ENCODE measurements at places on chromosomes 12 and 14.

DNA sequence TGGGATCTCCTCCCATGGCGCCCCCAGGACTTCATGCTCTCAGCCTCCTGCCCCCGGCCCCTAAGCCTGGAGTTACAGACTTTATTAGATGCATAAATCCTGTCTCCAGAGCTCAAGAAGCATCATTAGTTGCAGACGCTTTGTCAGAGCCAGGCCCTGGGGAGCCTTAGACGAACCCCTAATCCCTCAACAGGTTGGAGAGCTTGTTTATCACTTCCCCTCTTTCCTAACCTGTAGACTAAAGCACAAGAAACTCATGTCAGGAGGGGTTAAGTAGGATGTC, 260 bp upstream of the NPFF start:
- no peak for DNase-seq

GRCh38 chr12:98863167-98863566, 218.1 kb downstream of the APAF1 start:
- no peak for DNase-seq

DNA sequence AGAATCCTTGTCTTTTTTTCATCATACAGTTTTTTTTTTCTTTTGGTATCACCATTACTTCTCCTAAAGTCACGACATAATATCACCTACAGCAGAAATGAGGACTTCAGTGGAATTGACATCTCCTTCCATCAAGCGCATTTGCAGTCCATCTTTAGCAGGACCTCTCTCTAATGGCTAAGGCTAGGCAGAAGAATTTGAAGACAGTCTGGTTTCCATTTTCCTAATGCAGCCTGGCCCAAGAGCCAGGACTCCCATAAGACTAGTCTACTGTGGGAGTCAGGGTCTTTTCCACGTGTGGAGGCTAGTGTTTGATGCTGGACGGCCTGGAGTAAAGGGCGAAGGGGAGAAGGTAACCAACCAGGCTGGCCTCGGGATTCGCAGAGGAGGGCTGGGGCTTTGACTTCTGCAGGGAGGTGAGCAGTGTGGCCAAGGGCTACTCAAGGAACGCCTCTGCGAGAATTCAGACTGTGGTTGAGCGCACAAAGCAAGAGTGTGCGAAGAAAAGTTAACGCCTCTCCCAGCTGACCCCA, 769 bp upstream of the ZNF740 start:
- DNase-seq: no peak

DNA sequence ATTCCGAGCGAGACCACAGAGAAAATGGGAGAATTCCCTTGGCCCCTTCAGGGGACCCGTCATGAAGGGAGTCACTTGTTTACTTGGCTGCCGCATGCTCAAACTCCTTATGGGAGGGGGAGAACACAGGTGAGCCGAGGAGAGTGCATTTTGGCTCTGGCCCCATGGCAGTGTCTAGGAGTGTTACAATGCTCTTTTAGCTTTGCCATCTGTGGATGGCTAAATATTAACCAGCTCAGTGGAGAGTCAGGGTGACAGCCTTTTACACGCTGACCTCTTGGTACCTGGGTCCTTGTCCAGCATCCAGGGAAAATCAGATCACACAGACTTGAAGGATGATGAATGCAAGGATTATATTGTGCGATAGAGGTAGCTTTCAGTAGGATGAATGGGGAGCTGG, 146.4 kb upstream of the ATXN7L3B start:
- no peak for DNase-seq

DNA sequence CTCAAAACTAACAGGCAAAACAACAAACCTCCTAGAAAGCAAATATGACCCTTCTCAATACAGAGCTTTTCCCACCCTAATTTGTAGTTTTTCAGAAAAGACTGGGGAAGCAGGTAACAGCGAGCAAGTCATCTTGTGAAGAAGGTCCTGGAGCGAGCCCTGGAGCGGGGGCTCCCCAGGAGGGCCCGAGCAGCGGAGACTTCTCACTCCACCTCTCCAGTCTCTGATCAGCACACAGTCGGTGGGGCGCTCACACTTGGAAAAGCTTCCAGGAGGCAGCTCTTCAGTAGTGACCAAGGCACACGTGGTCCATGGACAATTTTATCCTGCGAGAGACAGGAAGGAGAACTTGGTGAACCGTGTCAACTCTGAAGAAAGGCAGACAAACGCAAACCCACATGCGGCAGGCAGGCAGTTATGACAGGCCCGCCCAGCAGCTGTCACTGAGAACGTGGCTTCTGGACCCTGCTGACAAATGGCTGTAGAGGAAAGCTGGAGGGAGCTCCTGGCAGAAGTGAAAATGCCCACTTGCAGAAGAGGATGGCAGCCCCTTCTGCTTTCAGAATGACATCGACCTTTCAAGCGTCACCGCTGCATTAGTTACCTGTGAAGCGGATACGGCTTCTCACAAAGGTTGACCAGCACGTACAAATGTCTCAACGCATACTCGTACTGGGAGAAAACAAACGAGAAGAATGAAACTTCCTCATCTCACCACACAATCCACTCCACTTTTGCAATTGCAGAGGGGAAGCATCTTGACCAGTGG, 44.2 kb downstream of the LGMN start:
- no peak for DNase-seq

- no peak for DNase-seq
These were observed at the start of gene SRGAP1 for GRCh38 chr12:63844391-63845341. TSS of gene SRGAP1 (plus strand) at chr12:63844700. CDS start at chr12:63844817, 117 bp downstream.

DNA sequence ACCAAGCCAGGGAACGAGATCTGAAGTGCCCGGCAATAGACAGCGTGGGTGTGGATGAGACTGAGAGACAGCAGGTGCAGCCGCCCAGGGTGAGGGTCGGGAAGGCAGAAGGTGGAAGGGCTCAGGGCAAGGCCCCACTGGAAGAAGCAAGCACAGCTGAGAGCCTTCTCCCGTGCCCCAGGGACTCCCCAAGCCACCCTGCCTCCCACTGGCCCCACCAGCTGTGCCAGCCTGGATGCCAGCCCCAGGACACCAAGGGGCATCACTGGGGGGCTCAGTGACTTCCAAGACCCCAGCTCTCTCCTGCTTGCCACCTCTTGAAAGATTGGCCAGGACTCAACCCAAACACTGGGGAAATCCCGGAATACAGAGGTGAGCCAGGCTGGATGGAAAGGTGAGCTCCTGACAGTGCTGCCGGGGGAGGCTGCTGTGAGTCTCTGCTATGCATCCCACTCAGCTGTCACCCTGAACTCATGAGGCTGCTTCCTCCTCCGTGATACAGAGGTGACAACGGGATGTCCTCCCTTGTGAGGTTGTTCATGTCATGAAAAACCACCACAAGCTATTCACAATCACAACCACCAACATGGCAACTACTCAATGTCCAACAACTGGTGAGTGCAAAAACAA, 13.8 kb downstream of the TESC start:
- DNase-seq: no peak

DNA sequence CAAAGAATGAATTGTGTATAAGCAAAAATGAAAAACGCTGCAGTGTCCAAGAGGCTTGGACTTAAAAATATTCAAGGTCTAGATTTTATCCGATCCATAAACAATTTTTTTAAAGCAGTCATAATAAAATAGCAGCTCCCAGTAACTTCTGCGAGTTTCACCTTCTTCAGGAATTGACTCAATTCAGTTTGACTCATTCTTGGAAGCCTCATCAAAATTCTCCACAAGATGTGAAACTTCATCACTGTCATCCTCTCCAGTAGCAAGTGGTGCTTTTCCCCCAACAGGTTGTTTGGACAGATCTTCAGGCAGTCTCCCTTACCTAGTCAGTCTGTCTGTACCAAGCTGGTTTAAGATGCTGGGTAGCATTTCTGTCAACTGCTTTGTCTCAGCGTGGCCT, 93.5 kb upstream of the FOXG1 start:
- no peak for DNase-seq

- no peak for DNase-seq
These were observed 29.7 kb downstream of the R3HDM2 start for GRCh38 chr12:57401165-57401564.

GRCh38 chr14:59354666-59355065, 110.5 kb downstream of the GPR135 start:
- no peak for DNase-seq

DNA sequence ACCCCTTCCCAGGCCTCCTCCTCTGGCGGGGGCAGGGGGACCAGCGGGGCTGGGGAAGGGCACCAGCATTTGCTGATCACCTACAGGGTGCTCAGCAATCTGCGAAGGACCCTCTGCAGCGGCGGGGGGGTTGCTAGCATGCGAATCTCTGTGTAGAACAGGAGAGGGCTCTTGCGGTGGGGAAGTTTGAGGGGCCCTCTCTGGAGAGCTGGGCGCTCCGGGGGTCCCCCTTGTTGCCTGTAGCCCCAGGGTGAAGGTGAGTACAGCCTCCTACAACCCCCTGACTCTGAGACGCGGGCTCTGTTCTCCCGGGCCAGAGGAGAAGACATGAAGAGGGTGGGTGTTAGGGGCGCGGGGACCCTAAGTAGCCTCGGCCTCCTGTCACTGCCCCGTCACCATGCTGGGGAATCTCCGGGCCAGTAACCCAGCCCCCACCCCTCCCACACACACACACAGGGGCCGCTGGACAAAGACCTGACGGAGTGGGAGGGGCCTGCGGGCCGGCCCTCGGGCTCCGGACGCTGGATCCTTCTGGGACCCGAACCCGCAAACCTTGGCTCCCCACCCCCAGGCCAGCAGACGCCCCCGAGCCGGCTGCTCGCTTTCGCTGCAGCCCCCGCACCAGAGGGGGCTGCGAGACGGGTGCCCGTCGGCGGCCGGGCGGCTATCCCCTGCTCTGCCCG, 734 bp downstream of the FIGNL2 start:
- no peak for DNase-seq

GRCh38 chr14:100857233-100857922, 31.5 kb downstream of the MEG3 start:
- no peak for DNase-seq

DNA sequence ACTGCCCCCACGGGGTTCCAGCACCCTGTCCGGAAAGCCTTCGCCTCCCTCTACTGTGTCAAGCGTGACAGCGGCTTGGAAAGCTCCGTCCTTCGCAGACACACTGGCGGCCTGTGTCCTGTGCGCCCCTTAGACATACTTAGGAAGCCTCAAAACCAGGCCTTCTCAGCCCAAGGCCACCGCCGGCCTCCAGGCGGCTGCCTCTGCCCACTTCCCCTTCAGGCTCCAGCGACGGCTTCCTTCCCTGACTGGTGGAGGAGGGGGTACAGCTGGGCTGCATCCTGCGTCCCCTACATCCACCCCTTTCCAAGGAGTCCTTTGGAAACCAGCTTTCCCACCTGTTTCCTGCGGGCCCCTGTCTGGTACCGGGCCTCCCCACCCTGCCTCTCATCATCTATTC, 2.5 kb upstream of the CACNA2D4 start:
- no peak for DNase-seq

DNA sequence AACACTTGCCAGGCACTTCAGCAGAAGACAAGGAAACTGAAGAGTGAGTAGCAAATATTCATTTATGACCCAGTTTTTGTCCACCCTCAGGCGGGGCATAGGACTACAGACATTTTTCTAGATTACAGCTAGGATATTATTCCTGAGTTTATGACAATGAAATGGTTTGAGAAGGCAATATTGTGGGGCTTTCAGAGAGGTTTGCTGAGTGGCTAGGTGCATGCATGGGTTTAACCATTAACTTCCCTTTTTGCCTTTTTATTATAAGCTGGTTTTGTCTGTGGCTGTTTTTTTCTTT, 104.0 kb upstream of the BCAT1 start:
- DNase-seq: no peak

- no peak for DNase-seq
These were observed at the start of gene AQP5 for GRCh38 chr12:49961111-49961922. TSS of gene AQP5 (plus strand) at chr12:49961872. CDS start at chr12:49962018, 146 bp downstream.
